ENCODE measurements at places on chromosomes 6 and 20. TPM values are rescaled to one million over a fixed set of nuclear protein-coding genes. Genes with fewer than 3 reads are reported as not detected.

POLR3F gene
- polyA plus RNA-seq: 54.9 TPM

TNFRSF21 gene
- 13.0 TPM for polyA plus RNA-seq

SLC22A7 gene
- polyA plus RNA-seq: 2.4 TPM

MACROD2 gene
- polyA plus RNA-seq: 23.2 TPM

ZBTB46 gene
- 15.0 TPM for polyA plus RNA-seq

TREML4 gene
- polyA plus RNA-seq: not detected
